Activated CD4-positive, alpha-beta T cell treated with anti-CD3 and anti-CD28 coated beads, Interleukin-2, amount 10 ng/mL, durations not matched to agents 7 days and 5 days (primary cell): ENCODE measurements at places on chromosomes 13 and 19. TPM values are rescaled to one million over a fixed set of nuclear protein-coding genes. Genes with fewer than 3 reads are reported as not detected.

Gene LGALS7B
- not detected for total RNA-seq

Gene PRODH2
- total RNA-seq, result not detected

Gene KASH5
- 0.85 TPM for total RNA-seq

Gene CEACAM3
- total RNA-seq, result not detected

Gene OVOL3
- not detected for total RNA-seq

Gene ATP8B3
- total RNA-seq, result 28.8 TPM

Gene RAB20
- total RNA-seq, result 4.1 TPM

Gene ABHD8
- 10.1 TPM for total RNA-seq

Gene ZNF577
- total RNA-seq, result 7.5 TPM

DNA sequence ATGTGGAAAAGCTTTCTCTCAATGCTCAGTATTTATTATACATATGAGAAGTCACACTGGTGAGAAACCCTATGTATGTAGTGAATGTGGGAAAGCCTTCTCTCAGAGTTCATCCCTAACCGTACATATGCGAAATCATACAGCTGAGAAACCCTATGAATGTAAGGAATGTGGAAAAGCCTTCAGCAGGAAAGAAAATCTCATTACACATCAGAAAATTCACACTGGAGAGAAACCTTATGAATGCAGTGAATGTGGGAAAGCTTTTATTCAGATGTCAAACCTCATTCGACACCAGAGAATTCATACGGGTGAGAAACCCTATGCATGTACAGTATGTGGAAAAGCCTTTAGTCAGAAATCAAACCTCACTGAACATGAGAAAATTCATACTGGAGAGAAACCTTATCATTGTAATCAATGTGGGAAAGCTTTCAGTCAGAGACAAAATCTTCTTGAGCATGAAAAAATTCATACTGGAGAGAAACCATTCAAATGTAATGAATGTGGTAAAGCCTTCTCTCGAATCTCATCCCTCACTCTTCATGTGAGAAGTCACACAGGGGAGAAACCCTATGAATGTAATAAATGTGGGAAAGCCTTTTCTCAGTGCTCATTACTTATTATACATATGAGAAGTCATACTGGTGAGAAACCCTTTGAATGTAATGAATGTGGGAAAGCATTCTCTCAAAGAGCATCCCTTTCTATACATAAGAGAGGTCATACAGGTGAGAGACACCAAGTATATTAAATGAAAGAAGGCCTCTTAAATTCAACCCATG is 34.4 kb downstream of the ZNF568 start:
- no peaks in the 10 kb centered on the region for H3K27me3 ChIP-seq
- peaks cover 35% of the 10 kb centered on the region for H3K36me3 ChIP-seq
- H3K4me3 ChIP-seq, result no peak overlapping the region
- H3K27ac ChIP-seq, result no peak overlapping the region

DNA sequence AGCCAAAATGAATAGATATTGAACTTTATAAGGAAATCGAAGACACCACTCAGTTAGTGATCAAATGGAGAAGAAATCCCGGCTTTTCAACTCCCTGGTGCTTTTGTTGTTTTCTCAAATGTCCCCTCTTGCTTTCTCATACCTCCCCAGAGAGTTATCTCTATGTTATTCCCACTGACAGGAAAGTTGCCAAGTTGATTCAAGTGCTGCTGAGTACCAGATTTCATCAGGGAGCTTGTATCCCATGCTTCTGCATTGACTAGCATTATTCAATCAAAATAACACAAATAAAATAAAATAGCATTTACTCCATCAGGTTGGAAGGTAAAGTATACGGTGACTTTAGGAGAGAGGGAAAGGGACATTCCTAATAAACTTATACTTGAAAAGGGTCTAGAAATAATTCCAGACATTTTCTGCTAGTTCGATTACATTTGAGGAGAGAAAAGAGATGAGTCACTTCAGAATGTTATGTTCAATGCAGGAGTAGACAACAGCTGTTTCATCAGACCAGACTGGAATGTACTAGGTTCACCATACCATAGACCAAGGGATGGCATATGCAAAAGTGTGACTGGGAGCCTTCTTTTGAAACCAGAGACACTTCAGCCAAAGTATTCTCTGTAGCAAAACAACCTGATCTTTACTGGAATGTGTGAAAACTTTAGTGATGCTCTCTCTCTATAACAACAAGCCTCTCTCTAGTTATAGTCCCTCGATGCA is 397.8 kb downstream of the FGF14 start:
- no peak overlapping the region for H3K4me3 ChIP-seq
- no peaks in the 10 kb centered on the region for H3K27me3 ChIP-seq
- H3K4me1 ChIP-seq, result no peaks in the 10 kb centered on the region
- H3K36me3 ChIP-seq, result no peaks in the 10 kb centered on the region
- no peak for DNase-seq

GRCh38 chr13:105333416-105333815 is 1202.0 kb downstream of the EFNB2 start:
- no peaks in the 10 kb centered on the region for H3K27me3 ChIP-seq
- no peak for DNase-seq
- H3K27ac ChIP-seq, result no peak overlapping the region
- no peaks in the 10 kb centered on the region for H3K36me3 ChIP-seq

DNA sequence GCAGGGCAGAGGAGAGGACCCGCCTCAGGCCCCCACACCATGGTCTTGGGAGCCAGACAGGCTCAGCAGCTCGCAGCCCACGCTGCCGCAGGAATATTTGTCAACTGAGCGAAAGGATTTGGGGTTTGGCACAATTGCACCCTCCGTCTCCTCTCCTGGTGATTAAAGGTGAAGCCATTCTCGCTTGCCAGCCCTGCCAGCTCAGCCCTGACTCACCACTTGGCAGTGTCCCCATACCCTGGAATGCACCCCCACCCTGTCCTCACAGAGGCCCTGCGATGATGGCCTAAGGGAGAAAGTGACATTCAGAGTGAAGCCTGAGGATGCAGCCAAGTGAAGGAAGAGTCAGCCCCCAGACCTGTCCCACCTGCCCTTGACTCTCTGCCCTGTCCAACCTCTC is 18.8 kb downstream of the CYTH2 start:
- H3K27ac ChIP-seq, result no peak overlapping the region
- peaks cover 4% of the 10 kb centered on the region for H3K36me3 ChIP-seq
- no peak for DNase-seq
- H3K4me1 ChIP-seq, result peaks cover 28% of the 10 kb centered on the region

GRCh38 chr13:73481886-73482445 is 423.2 kb downstream of the KLF5 start:
- no peaks in the 10 kb centered on the region for H3K4me1 ChIP-seq
- no peak for DNase-seq
- no peaks in the 10 kb centered on the region for H3K27me3 ChIP-seq
- no peak overlapping the region for H3K4me3 ChIP-seq
- H3K36me3 ChIP-seq, result no peaks in the 10 kb centered on the region

GRCh38 chr19:4581666-4582553 is 22.4 kb upstream of the SEMA6B start:
- no peak overlapping the region for H3K27ac ChIP-seq
- no peak for DNase-seq
- peaks cover 8% of the 10 kb centered on the region for H3K4me1 ChIP-seq
- no peak overlapping the region for H3K4me3 ChIP-seq
- H3K36me3 ChIP-seq, result no peaks in the 10 kb centered on the region

DNA sequence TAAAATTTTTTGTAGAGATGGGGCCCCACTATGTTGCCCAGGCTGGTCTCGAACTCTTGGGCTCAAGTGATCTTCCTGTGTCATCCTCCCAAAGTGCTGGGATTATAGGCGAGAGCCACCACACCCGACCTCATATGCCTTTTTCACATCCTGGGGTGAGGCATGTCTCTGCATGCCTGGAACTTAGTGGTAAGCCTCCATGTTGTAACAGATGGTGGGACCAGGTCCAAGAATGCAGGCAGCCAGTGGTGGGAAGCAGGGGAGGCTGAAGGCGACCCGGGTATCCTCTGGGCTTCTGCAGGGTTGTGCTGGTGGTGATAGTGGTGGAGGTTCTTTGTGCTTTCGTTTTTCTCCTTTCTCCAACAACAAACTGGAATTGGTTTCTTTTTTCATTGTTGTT is 30.1 kb upstream of the CCDC124 start:
- peaks cover 3% of the 10 kb centered on the region for H3K27me3 ChIP-seq
- H3K4me1 ChIP-seq, result peaks cover 4% of the 10 kb centered on the region
- no peak for DNase-seq
- no peaks in the 10 kb centered on the region for H3K36me3 ChIP-seq
- H3K27ac ChIP-seq, result no peak overlapping the region

- peaks cover 7% of the 10 kb centered on the region for H3K4me1 ChIP-seq
- no peaks in the 10 kb centered on the region for H3K27me3 ChIP-seq
- H3K27ac ChIP-seq, result no peak overlapping the region
- H3K36me3 ChIP-seq, result no peaks in the 10 kb centered on the region
- no peak overlapping the region for H3K4me3 ChIP-seq
Measured at GRCh38 chr13:100156788-100157187, 67.9 kb downstream of the PCCA start.

DNA sequence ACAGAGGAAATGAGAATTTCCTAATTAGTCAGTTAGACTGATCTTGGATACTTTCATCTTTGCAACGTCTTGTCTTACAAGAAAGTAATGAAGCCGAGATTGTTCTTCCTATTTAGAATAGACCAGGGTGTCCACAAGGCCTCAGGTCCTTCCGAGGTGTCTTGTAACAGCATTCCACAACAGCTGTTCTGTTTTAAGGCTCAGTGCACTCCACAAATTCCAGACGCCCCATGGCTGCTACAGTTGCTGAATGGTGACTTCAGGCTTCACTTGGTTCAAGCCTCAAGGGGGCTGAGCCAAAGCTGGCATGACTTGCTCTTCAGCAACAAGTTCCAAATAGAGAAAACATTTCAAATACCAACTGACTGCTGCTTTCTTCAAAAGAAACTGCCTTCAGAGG is 143.4 kb downstream of the SHISA2 start:
- no peak overlapping the region for H3K4me3 ChIP-seq
- no peaks in the 10 kb centered on the region for H3K36me3 ChIP-seq
- no peak for DNase-seq
- peaks cover 1% of the 10 kb centered on the region for H3K4me1 ChIP-seq
- no peaks in the 10 kb centered on the region for H3K27me3 ChIP-seq

DNA sequence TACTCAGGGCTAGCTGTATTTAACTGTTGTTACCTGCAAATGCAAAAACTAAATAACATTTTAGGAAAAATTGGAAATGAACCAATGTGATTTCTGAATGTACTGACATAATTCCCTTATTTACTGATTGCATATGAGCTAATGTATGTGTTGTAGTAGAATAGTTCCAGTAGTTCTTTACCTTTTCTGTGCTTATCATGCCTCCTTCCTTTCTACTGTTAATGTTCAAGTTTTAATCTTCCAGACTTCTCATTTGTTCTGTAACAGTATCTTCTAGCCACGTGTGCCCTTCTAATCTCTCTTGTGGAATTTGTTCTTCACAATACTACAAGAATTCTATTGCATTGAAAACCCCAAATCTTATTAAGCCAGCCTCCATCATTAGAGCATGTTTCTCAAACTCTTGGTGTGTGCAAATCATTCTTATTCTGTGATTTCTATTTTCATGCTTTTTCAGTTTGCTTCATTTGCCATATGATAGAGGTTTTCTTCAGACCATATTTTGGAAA is 17.7 kb downstream of the LSM14A start:
- H3K4me1 ChIP-seq, result peaks cover 52% of the 10 kb centered on the region
- DNase-seq, result no peak
- no peak overlapping the region for H3K27ac ChIP-seq
- peaks cover 19% of the 10 kb centered on the region for H3K36me3 ChIP-seq

GRCh38 chr13:50685491-50685890 is 158.0 kb downstream of the DLEU7 start:
- H3K27me3 ChIP-seq, result peaks cover 10% of the 10 kb centered on the region
- H3K36me3 ChIP-seq, result no peaks in the 10 kb centered on the region
- H3K4me3 ChIP-seq, result no peak overlapping the region
- no peak overlapping the region for H3K27ac ChIP-seq

DNA sequence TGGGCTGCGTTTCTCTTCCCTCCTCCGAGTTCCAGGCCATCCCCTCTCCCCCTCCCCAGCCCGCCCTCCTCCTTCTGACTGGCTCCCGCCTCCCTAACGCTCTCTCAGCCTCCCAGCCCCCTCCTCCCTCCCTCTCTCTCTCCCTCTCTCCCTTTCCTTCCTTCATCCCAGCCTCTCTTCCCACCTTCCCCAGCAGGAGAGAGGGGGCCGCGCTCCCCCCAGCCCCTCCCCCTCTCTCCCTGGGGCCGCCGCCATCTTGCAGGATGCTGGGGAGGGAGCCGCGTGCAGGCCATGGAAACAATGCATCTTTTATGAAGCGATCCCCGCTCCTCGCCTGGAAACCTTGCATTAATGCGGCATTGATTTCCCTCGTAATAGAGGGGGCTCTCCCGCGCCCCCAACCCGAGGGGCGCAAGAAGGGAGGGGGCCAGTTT is 42.6 kb upstream of the ADGRL1 start:
- H3K27me3 ChIP-seq, result peaks cover 6% of the 10 kb centered on the region
- no peaks in the 10 kb centered on the region for H3K36me3 ChIP-seq
- H3K4me3 ChIP-seq, result peak overlapping the region; percentile 22
- H3K27ac ChIP-seq, result peak overlapping the region; percentile 60
- peak; percentile 16 for DNase-seq

DNA sequence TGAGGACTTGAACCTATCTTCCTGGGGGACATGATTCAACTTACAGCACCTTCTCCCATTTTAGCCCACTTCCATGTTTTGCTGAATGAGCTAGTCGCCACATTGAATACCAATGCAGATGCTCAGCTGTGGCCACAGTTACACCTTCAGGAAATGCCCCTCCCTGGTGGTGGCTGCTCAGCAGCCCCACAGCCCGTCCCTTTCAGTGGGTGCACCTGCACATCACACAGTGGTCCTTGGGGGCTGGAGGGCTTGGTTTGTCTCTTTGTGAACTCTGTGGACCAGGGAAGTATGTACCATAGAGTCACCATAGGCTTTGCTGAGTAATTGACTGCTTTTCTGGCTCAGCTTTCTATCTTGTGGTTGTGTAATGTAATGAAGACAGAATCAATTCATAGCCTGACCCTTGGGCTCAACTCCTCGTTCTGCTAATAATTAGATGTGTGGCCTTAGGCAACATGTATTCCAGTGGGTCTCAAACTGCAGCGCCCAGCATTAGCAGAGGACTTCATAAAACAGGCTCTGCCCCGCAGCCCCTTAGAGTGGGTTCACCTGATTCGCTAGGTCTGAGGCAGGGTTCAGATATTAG is 48.1 kb upstream of the FARP1 start:
- no peak overlapping the region for H3K27ac ChIP-seq
- H3K36me3 ChIP-seq, result no peaks in the 10 kb centered on the region
- H3K27me3 ChIP-seq, result peaks cover 2% of the 10 kb centered on the region
- no peak overlapping the region for H3K4me3 ChIP-seq

- peak overlapping the region; percentile 93 for H3K4me3 ChIP-seq
- peaks cover 55% of the 10 kb centered on the region for H3K36me3 ChIP-seq
- H3K27me3 ChIP-seq, result no peaks in the 10 kb centered on the region
- peak overlapping the region; percentile 100 for H3K27ac ChIP-seq
- no peak for DNase-seq
Measured at GRCh38 chr19:47106821-47107201, 6.8 kb downstream of the ZC3H4 start.
